Left renal pelvis (tissue), 4 donors: ENCODE measurements at places on chromosomes 12 and 14. TPM values are rescaled to one million over a fixed set of nuclear protein-coding genes. Genes with fewer than 3 reads are reported as not detected.

KDM5A gene
- 42.8 TPM for polyA plus RNA-seq

B4GALNT3 gene
- 22.2 TPM for polyA plus RNA-seq

SLC25A21 gene
- 2.3 TPM for polyA plus RNA-seq

ANKS1B gene
- 4.1 TPM for polyA plus RNA-seq

KLRC2 gene
- polyA plus RNA-seq: 0.36 TPM

GLIPR1L2 gene
- 3.6 TPM for polyA plus RNA-seq

KRT6C gene
- polyA plus RNA-seq: not detected

TGFB3 gene
- 16.4 TPM for polyA plus RNA-seq

JAG2 gene
- polyA plus RNA-seq: 6.3 TPM

NTF3 gene
- polyA plus RNA-seq: 4.3 TPM

YLPM1 gene
- polyA plus RNA-seq: 80.2 TPM

AICDA gene
- 0.34 TPM for polyA plus RNA-seq

TBC1D30 gene
- polyA plus RNA-seq: 1.3 TPM

CLEC6A gene
- polyA plus RNA-seq: not detected

LRP1-AS gene
- polyA plus RNA-seq: not detected

BLOC1S1 gene
- polyA plus RNA-seq: 79.4 TPM

TMEM179 gene
- polyA plus RNA-seq: 1.9 TPM

GZMH gene
- polyA plus RNA-seq: 0.53 TPM

FOXG1 gene
- 0.04 TPM for polyA plus RNA-seq

MAGOHB gene
- 38.5 TPM for polyA plus RNA-seq

MYH6 gene
- polyA plus RNA-seq: 0.17 TPM

CLEC7A gene
- 1.9 TPM for polyA plus RNA-seq

ST8SIA1 gene
- 5.5 TPM for polyA plus RNA-seq

PGF gene
- 12.5 TPM for polyA plus RNA-seq

RPL6 gene
- polyA plus RNA-seq: 2,336 TPM

KLRB1 gene
- 7.0 TPM for polyA plus RNA-seq

REP15 gene
- 2.8 TPM for polyA plus RNA-seq

ANKRD33 gene
- polyA plus RNA-seq: 0.53 TPM

APOLD1 gene
- 14.9 TPM for polyA plus RNA-seq
